ENCODE measurements at places on chromosomes 7 and 10. TPM values are rescaled to one million over a fixed set of nuclear protein-coding genes. Genes with fewer than 3 reads are reported as not detected.

DNA sequence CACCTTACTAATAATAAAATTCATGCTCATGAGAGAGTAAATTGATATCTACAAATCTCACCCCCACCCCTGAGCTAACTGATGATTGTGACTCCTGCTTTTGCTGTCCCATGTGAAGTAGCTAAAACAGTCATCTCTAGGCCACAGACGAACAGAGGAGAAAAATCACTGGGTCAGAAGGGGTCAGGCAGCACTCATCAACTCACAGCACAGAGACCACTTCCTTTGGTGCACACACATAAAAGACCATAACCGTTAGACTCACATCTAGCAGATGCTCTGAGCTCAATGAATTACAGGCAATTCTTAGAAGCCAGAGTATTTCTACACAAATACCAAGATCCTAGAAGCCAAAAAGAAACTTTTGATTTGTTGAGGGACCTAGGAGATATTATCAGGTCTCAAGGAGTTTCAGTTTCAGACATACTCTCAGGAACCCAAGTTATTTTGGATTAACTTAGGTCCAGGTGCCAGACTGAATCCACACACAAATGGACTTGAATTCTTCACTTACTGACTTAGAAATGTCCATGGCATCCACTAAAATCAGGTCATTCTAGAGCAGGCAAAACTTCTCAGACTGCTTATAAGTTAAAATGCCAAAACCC, 65.0 kb upstream of the TES start:
- no peak for DNase-seq

DNA sequence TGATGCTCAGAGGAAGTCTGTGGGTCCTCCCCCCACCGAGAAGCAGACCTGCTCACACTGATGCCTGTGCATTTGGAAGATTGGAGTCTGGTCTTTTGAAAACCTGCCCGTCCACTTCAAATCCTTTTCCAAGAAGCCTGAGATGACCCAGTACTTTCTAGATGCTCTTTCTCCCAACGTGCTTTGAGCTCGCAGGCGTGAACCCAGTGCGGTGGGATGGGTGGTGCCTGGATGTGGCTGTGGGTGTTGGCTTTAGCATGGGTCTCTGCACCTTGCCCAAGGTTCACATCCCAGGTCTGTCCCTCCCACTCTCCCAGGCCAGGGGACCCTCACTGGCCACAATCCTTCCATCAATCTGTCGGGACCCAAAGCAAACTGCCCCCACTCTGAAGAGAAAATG, 170.2 kb downstream of the ADARB2 start:
- no peak for DNase-seq

GRCh38 chr7:29044554-29044953, 86.4 kb upstream of the TRIL start:
- no peak for DNase-seq

DNA sequence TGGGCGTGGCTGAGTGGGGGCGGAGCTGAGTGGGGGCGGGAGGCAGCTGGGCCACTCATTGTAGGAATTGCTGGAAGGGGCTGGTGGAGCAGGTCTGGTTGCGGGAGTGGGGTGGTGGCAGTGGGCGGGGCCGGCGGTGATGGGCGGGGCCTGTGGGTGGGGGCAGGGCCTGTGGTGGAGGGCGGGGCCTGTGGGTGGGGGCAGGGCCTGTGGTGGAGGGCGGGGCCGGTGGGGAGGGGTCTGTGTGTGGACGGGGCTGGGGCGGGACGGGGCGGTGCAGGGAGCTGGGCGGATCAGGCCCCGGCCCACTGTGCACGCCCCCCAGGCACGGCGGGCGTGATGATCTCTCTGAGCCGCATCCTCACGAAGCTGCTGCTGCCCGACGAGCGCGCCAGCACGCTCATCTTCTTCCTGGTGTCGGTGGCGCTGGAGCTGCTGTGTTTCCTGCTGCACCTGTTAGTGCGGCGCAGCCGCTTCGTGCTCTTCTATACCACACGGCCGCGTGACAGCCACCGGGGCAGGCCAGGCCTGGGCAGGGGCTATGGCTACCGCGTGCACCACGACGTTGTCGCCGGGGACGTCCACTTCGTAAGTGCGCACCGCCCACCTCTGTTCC, 14.0 kb downstream of the SLC29A4 start:
- DNase-seq, result no peak

DNA sequence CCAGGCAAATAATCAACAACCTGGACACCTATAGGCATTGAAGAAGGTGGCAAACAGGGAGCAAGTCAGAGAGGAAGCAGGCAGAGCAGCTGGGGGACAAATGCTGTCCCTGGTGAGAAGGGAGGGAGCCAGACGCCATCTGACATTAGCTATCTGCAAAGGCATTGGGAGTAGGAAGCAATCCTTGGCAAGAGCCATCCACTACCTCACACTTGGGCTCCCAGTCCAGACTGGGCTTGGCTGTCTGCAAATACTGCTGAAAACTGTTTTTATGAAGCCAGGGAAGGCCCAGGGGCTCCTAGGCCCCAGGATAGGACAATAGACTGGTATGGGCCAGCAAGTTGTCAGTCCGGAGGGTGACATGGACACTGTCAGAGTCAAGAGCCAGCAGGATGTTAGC, 132.5 kb downstream of the SORBS1 start:
- DNase-seq, result no peak

GRCh38 chr10:60032723-60033122, 126.4 kb upstream of the CCDC6 start:
- DNase-seq, result peak; percentile 12

GRCh38 chr7:42010751-42011150, 226.3 kb downstream of the GLI3 start:
- DNase-seq, result no peak

DNA sequence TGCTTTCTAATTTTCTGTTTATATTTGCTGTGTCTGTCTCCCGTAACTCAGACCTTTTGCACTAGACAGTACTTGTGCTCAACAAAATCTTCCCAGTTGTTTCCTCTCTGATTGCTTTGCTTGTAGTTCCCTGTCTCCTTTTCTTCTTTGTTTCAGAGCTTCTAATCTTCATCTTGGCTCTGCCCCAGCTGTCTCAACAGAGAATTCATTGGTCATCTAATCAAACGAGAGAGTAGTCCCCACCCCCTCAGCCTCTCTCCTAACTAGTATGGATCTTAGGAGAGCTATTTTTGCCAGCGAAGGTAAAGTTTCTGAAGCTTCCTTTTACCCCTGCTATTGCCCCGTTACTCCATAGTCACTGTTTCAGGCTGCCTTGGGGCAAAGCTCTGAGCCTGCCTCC, 32.8 kb downstream of the SLC26A4 start:
- DNase-seq, result no peak

DNA sequence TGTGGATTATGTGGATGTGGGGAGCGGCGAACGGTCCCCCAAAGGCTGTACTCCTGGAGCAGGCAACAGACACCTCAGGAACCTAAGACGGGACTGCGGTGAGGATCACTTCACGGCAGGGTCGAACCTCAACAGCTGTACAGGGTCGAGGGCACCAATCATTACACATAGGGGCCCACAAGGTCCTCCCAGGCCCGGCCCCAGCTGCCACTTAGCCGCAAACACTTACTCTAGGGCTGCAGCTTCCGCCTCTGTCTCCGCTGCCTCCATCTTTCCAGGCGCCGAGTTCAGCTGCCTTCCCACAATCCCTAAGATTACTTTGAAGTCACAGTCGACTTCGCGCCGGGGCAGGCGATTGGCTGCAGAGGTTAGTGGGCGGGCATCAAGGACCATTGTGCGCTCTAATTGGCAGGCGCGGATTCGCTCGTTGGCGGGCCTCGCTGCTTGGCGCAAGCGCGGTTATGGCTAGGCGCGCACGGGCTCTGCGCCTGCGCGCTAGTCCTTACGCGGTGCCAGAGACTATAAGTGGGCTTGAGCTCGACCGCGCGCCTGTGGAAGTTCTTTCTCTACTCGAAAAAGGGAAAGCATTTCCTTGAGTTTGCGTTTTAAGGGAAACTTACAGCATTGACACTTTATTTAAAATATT, at the start of gene ZWINT:
TSS of gene ZWINT (minus strand) at position 293 of the 646 bp plus-strand sequence. CDS start at position 270, 23 bp downstream.
- DNase-seq, result peak; percentile 79

GRCh38 chr7:134182078-134182477, 54.9 kb downstream of the LRGUK start:
- no peak for DNase-seq

GRCh38 chr7:1985042-1985441, 247.7 kb downstream of the MAD1L1 start:
- DNase-seq, result peak; percentile 25

- no peak for DNase-seq
Measured at GRCh38 chr7:151453326-151453791, 13.4 kb upstream of the CRYGN start.

GRCh38 chr10:125627646-125628045, 55.3 kb downstream of the TEX36 start:
- DNase-seq, result no peak

GRCh38 chr7:1569440-1569832, 396 bp downstream of the PSMG3 start:
- DNase-seq, result no peak

GRCh38 chr10:44238212-44238611, 146.7 kb downstream of the CXCL12 start:
- no peak for DNase-seq

- DNase-seq, result no peak
Measured at GRCh38 chr7:78368771-78369170, 570.2 kb downstream of the PHTF2 start.

GRCh38 chr10:20115894-20116293, 299.7 kb downstream of the PLXDC2 start:
- no peak for DNase-seq

- no peak for DNase-seq
Measured at GRCh38 chr7:110105307-110105706, 985.6 kb upstream of the LRRN3 start.

DNA sequence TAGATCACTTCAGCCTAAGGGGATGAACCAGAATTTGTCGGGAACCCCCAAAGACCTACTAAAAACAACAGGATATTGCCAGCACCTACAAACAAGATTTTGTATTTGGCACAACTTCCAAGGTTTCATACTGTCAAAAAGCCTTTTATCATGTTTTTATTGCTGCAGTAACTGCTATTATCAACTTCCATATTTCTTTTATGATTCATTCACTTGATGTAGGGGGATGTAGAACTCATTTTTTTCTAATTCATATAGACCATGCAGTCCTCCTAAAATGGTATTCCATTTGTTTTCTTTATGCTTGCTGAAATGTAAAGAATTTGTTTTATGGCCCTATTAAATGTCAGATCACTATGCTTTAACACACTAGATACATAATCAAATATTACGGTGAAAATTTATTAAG, 30.0 kb upstream of the WNT16 start:
- no peak for DNase-seq

DNA sequence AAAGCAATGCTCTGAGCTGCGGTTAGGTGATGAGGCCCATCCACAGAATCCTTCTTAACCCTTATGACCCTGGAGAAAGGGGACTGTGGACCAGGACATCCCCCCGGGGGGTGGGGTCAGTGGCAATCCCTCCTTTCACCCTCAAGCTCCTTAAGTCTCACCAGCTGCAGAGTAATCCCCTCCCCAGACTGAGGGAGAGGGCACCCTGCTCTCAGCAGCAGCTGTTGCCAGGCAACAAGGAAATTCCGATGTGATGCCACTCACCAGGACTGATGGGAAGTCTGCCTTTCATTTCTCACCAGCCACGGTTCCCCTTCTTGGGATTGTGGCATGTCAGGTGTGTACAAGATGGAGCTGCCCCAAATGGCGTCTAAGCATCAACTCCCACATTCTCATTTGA, 129.6 kb downstream of the DOCK1 start:
- no peak for DNase-seq

- no peak for DNase-seq
Measured at GRCh38 chr10:76190634-76191270, 759.3 kb downstream of the LRMDA start.

- DNase-seq, result no peak
Measured at GRCh38 chr10:43190775-43191174, 52.5 kb downstream of the CSGALNACT2 start.

GRCh38 chr10:126702181-126702580, 31.7 kb upstream of the C10orf90 start:
- DNase-seq, result no peak

GRCh38 chr10:82551506-82551905, 676.5 kb downstream of the NRG3 start:
- no peak for DNase-seq

GRCh38 chr10:84903320-84903719, 574.9 kb downstream of the CCSER2 start:
- DNase-seq, result no peak

EMX2 gene
- 4.1 TPM for total RNA-seq

RAMP3 gene
- total RNA-seq, result not detected

TUBB8 gene
- not detected for total RNA-seq

WDFY4 gene
- total RNA-seq, result not detected

EIF5AL1 gene
- total RNA-seq, result 0.41 TPM

CAMK2B gene
- total RNA-seq, result 0.68 TPM

SMIM30 gene
- total RNA-seq, result 48.7 TPM

SYCE1 gene
- 0.27 TPM for total RNA-seq

NKX2-3 gene
- total RNA-seq, result not detected

ADARB2 gene
- total RNA-seq, result 0.08 TPM

ADRB1 gene
- total RNA-seq, result 0.04 TPM
